Body of pancreas (tissue), 4 donors: ENCODE measurements at places on chromosomes 2 and 18. TPM values are rescaled to one million over a fixed set of nuclear protein-coding genes. Genes with fewer than 3 reads are reported as not detected.

GRCh38 chr2:109045505-109045904, 56.5 kb upstream of the EDAR start:
- no peaks in the 10 kb centered on the region for H3K4me1 ChIP-seq
- H3K27ac ChIP-seq = no peak overlapping the region
- no peak overlapping the region for H3K4me3 ChIP-seq
- H3K36me3 ChIP-seq = no peaks in the 10 kb centered on the region
- no peak for DNase-seq
- H3K27me3 ChIP-seq = no peaks in the 10 kb centered on the region

- H3K27me3 ChIP-seq = no peaks in the 10 kb centered on the region
- no peaks in the 10 kb centered on the region for H3K36me3 ChIP-seq
- no peak overlapping the region for H3K4me3 ChIP-seq
- no peak overlapping the region for H3K27ac ChIP-seq
- no peak for DNase-seq
- H3K4me1 ChIP-seq = no peaks in the 10 kb centered on the region
Observed at GRCh38 chr18:54740136-54740846, 88.0 kb upstream of the RAB27B start.

- no peak overlapping the region for H3K4me3 ChIP-seq
- H3K4me1 ChIP-seq = no peaks in the 10 kb centered on the region
- DNase-seq = no peak
- no peaks in the 10 kb centered on the region for H3K36me3 ChIP-seq
- H3K27me3 ChIP-seq = no peaks in the 10 kb centered on the region
- H3K27ac ChIP-seq = no peak overlapping the region
Observed at GRCh38 chr2:170548304-170548703, 166.8 kb upstream of the SP5 start.

DNA sequence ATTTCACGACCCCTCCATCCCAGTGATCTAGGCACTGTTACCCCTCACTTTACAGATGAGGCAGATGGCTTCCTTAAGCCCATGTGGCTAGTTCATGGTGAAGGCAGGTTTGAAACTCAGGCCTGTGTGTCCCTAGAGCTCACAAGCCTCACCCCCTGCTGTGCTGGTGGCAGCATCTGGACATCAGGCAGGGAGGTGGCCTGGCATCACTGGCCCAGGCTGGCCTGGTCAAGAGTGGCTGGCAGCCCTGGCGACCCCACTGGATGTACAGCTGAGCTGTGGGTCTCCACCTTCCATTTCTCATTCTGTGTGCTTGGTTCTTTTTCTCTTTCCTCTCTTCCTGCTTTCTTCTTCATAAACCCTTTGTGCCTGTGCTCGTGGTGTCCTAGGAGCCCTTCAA, 56.3 kb downstream of the BOLA3 start:
- H3K27ac ChIP-seq = no peak overlapping the region
- H3K4me3 ChIP-seq = no peak overlapping the region

- no peak overlapping the region for H3K4me3 ChIP-seq
- no peaks in the 10 kb centered on the region for H3K36me3 ChIP-seq
- no peaks in the 10 kb centered on the region for H3K4me1 ChIP-seq
- no peak for DNase-seq
- no peaks in the 10 kb centered on the region for H3K27me3 ChIP-seq
- H3K27ac ChIP-seq = no peak overlapping the region
Observed at GRCh38 chr2:188993247-188993646, 19.1 kb downstream of the COL3A1 start.

- H3K36me3 ChIP-seq = no peaks in the 10 kb centered on the region
- H3K4me3 ChIP-seq = no peak overlapping the region
- no peak for DNase-seq
- no peaks in the 10 kb centered on the region for H3K4me1 ChIP-seq
- no peak overlapping the region for H3K27ac ChIP-seq
Observed at GRCh38 chr2:205725059-205725458, 42.8 kb downstream of the NRP2 start.

GRCh38 chr2:101976891-101977290, 14.9 kb upstream of the IL1R2 start:
- no peak for DNase-seq
- no peaks in the 10 kb centered on the region for H3K36me3 ChIP-seq
- H3K4me1 ChIP-seq = no peaks in the 10 kb centered on the region
- no peak overlapping the region for H3K27ac ChIP-seq

Gene ZFP36L2
- total RNA-seq = 57.1 TPM

Gene CDK15
- not detected for total RNA-seq

Gene DNAJC27
- total RNA-seq = 11.4 TPM
